C1 segment of cervical spinal cord (tissue), 14 donors: ENCODE measurements at places on chromosomes 3 and 15.

GRCh38 chr3:174156200-174156599 lies 702.9 kb upstream of the NAALADL2 start:
- no peak for DNase-seq

- no peak for DNase-seq
Measured at GRCh38 chr15:75989045-75989444, 23.2 kb downstream of the NRG4 start.

GRCh38 chr3:189272500-189273119 lies 100.8 kb downstream of the TPRG1 start:
- DNase-seq: no peak

DNA sequence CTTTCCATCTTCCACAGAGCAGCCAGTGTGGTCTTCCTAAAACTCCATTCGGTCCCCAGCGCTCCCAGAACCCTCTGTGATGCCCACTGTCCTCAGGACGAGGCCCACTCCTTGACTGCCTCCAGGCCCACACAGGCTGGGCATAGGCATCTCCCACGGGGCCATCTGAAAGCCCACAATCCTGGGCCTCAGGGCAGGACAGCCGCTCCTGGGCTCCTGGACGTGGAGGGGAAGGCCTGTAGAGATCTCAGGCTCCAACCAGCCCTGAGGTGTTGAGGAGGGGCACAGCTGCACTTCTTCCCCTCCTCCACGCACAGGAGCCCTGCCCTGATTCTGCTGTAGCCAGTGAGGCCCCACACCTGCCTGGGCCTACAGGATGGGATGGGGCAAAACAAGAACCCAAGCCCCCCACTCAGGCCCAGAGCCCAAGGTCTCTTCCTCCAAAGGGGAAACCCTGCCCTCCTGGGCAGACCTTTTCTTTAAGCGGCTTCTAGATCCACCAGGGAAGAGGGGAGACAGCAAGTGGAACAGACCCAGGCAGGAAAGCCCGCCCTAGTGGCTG lies 25.9 kb downstream of the SHISA5 start:
- no peak for DNase-seq

GRCh38 chr3:179681492-179682263 lies 28.8 kb downstream of the USP13 start:
- DNase-seq: no peak

DNA sequence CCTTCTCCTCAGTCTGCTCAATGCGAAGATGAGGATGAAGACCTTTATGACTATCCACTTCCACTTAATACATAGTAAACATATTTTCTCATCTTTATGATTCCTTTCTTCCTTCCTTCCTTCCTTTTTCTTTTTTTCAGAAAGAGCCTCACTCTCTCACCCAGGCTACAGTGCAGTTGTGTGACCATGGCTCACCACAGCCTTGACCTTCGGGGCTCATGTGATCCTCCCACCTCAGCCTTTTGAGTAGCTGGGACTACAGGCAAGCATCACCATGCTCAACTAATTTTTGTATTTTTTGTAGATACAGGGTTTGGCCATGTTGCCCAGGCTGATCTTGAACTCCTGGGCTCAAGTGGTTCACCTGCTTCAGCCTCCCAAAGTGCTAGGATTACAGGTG lies 52.0 kb upstream of the RAP2B start:
- DNase-seq: no peak

- no peak for DNase-seq
Measured at GRCh38 chr15:95365511-95366107, 964.9 kb upstream of the NR2F2 start.

- peak; percentile 56 for DNase-seq
Measured at GRCh38 chr3:72836923-72837322, 11.3 kb downstream of the SHQ1 start.

- DNase-seq: no peak
Measured at GRCh38 chr15:100642213-100642949, 40.0 kb downstream of the ASB7 start.

GRCh38 chr3:155876037-155876436 lies 5.6 kb downstream of the GMPS start:
- no peak for DNase-seq

- DNase-seq: no peak
Measured at GRCh38 chr15:70214941-70215635, 117.4 kb upstream of the TLE3 start.

- no peak for DNase-seq
Measured at GRCh38 chr3:69906351-69906966, 93.1 kb upstream of the SAMMSON start.

- no peak for DNase-seq
Measured at GRCh38 chr3:35639254-35640186, at the start of gene ARPP21. Gene ARPP21, plus strand, starts transcription at chr3:35639525. Its CDS starts 42,227 bp downstream, at chr3:35681752.

- DNase-seq: no peak
Measured at GRCh38 chr3:65996589-65996988, 42.1 kb downstream of the MAGI1 start.

- no peak for DNase-seq
Measured at GRCh38 chr3:12750658-12751071, 8.4 kb downstream of the TMEM40 start.

DNA sequence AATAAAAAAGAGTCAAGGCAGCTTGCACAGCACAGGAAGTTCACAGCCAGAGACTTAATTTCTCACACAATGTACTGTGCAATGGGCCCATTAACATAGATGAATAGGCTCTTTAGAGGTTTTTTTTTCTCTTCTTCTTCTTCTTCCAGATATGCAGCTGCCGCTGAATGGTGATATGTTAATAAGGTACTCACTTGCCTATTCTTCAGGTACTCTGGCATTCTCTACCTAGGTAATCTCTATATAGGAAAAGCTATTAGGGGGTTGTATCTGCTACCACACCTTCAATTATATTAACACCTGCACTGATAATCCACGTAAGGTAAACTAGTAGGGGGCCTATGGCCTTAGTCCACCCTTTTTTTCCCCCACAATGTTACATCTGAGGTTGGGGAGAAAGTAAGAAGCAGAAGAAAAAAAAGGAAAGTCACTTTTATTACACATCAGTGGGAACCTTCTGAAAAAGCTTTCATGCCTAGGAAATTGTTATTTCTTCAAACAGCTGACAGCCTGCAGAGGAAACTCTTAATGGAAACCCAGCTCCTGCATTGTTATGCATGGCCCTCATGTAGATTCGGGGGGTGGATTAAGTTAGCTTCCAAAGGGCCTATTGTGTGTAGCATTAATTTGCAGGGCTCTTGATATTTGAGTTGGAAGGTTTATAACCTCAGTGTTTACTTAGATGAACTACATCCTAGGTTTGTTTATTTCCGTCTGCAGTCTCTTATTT lies 525.5 kb downstream of the ZIC1 start:
- no peak for DNase-seq

GRCh38 chr15:77066971-77067690 lies 3.8 kb downstream of the TSPAN3 start:
- DNase-seq: no peak

DNA sequence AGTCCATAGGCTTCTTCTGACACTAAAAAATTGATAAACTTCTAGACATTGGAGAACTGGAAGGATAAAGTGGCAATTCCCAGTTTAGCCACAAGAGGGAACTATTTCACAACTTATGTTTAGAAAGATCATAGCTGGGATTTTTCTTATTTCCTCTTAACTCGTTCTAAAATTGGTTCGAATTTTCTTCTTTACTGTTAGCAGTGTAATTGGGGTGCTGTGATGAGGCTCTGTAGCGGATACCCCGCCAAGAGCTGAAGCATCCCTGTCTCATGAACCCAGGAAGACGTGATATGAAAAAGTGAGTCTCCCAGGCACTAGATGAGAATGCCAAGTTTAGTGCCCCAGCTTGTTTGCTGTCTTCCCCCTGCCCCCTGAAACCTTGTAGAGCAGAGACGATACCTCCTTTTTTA lies 85.1 kb downstream of the PDCD6IP start:
- no peak for DNase-seq

DNA sequence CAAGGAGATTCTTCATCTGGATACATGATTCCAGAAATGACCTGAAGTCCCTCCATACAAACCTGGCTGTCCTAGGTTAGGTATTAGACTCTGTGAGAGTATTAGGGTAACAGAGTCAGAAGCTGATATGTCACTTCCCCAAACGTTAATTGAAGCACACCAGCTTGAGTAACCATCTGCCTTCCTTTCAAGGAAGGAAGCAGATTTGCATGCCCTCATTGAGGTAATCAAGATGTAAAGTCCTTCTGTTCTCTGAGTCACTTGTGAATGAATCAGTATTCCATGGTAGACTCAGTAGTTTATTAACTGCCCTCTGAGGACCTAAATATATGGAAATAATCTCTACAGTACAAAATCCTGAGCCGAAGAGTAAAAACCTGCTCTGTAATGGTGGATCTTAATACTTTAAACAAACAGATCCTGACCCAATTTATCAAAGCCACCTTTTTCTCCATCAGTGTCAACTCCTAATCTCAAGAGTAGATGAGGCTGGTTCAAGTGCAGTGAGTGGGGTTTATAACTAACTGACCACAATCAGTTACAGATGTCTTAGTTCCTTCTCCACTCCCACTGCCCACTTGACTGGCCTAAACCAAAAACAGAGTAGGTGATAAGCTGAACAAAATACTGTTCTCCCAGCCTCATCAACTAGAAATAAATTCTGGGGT lies 246.2 kb upstream of the CHRM5 start:
- no peak for DNase-seq
